ENCODE measurements at places on chromosomes 6 and 20.

DNA sequence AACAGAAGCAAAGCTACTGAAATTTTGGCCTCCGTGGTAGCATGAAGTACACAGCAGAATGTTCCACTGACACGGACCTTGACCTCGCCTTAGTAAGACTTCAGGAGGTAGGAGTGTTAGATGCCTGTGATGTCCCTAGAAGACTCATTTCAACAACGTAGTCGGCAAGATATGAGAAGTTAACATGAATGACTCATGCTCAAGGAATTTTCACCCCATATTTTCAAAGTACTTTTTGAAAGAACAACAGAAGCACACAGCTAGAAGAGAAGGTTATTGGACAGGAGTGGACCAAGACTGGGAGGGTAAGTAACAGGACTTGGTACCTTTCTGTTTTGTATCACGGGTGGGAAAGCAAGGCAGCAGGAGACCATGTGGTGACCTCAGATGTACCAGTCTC, 78.0 kb downstream of the DZANK1 start:
- no peak for DNase-seq

DNA sequence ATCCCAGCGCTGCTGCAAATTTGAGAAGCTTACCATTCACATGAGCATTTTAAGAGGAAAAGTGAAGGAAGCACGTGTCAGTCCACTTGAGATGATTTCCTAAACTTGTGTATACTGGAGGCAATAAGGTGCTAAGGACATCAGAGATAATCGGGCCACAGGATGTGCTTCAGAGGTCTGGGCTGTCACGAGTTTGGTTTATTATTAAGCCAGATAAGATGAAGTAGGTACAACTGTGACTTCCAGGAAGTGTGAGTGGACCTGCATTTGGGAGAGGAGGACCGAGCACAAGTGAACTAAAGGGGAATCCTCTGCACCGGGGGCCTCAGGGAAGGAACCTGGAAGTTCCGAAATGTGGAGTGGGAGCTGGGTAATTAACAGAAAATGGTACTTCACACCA, 1.4 kb downstream of the SAMD5 start:
- no peak for DNase-seq

DNA sequence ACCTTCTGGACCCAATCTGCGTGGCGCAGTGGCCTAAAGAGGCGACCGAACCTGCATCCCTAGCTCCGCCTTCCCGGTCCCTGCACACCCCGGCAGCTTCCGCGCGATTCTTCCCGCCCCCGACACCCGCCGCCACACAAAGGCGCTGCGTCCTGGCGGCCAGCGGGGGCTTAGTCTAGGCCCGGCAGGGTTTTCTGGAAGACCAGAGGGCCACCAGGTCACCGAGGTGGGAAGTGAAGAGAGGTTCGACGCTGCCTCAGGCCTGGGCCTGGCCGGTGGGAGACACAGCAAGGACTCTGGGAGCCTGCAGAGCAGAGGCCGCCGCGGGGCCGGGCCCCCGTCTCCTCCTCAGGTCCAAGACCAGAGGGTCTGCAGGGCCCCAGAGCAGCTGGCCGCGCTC, 154.9 kb downstream of the OR2B2 start:
- DNase-seq = peak; percentile 25

DNA sequence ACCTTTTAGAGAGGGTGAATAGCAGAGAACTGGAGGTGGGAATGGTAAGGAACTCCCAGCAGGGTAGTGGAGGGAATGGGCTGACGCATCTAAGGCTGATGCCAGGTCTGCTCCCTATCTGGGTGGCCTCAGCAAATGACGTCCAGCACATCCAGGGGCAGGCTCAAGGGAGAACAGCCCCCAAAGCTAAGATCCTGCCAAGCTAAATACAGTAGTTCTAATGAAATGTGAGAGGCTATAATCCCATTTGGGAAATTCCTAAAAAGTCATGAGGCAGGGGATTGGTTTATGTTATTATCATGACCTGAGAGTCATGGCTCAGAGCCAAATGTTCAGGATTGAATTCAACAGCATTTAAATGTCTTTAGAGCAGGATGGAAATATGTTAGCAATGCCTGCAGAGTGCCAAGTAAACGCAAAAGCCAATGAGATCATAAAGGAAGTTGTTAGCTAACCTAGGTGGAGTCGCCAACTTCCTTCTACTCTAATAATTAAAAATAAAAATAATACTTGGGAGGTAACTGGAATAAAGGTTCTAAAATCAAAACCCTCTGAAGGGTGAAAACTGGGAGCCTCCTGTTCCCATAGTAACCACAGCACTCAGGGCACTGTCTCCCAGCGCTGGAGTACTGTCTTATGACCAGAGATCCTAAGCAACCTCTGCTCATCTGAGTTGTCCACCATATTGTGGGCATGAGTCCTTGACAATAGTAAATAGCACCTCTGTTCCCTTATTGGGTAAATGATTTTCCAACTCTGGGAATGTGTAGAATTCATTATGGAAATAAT, 34.8 kb downstream of the IYD start:
- DNase-seq = peak; percentile 59

DNA sequence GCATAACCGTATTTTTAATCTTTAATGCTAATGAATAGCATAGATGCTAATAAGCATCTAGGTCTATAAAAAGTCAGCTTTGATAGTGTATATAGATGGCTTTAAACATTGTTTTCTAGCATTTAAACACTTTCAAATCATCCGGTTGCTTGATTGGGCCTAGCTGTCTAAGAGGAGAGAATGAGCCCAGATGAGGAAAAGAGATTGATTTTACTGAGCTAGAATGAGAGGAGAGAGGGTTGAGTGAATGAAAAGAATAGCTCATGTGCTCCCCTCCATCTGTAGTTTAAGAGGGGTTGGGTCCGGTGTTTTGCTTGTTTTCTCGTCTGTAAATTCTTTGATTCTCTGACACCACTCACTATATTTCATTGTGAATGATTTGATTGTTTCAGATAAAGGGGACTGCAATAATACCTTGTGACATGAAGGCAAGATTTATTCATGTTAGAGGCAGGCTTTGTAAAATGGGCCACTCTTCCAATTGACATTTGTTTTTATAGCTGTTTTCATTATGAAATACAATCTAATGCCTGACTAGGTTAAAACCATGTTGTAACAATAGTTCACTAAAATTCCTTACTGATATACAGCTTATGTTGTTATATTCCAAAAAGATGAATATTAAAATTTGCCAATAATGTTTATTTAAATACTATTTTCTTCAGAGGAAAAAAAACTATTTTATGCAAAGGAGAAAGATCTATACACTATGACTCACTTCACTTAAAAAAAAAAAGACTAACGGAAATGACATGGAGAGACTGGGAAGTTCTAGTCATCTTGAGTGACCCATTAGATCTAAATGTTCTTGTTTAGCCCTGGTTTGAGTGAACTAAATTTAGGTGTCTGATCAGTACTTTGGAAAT, 3.2 kb downstream of the PTPN1 start:
- no peak for DNase-seq

DNA sequence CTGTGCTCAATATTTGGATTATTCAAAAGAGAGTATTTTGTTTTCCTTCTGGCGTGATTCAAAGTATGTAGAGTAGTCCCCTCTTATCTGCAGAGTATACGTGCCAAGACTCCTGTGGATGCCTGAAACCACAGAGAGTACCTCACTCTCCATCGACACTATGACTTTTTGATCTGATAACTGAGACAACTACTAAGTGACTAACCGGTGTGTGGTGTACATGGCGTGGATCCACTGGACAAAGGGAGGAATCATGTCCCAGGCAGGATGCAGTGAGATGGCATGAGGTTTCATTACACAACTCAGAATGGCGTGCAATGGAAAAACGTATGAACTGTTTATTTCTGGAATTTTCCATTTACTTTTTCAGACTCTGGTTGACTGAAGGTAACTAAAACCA, 112.2 kb upstream of the PDE7B start:
- no peak for DNase-seq

DNA sequence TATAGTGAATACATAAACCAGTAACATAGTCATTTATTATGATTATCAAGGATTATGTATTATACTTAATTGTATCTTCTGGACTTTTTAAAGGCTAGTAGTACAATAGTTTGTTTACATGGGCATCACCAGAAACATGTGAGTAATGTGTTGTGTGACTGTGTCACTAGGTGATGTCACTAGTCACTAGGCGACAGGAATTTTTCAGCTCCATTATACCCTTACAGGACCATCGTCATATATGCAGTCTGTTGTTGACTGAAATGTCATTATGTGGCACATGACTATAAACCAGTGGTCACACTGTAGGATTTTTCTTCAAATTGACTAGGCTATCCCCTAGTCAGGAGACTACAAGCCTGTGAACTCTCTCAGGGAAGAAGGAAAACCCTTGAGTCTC, 86.5 kb upstream of the CENPW start:
- DNase-seq = no peak

GRCh38 chr6:150887978-150888563, 22.6 kb downstream of the MTHFD1L start:
- DNase-seq = no peak

DNA sequence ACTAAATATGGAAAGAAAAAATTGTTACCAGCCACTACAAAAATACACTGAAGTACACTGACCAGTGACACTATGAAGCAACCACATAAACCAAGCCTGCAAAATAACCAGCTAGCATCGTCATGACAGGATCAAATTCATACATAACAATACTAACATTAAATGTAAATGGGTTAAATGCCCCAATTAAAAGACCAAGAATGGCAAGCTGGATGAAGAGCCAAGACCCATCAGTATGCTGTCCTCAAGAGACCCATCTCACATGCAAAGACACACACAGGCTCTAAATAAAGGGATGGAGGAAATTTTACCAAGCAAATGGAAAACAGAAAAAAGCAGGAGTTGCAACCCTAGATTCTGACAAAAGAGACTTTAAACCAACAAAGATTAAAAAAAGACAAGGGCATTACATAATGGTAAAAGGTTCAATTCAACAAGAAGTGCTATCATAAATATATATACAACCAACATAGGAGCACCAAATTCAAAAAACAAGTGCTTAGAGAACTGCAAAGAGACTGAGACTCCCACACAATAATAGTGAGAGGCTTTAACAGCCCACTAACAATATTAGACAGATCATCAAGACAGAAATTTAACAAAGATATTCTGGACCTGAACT, 104.8 kb downstream of the HACE1 start:
- DNase-seq = no peak

DNA sequence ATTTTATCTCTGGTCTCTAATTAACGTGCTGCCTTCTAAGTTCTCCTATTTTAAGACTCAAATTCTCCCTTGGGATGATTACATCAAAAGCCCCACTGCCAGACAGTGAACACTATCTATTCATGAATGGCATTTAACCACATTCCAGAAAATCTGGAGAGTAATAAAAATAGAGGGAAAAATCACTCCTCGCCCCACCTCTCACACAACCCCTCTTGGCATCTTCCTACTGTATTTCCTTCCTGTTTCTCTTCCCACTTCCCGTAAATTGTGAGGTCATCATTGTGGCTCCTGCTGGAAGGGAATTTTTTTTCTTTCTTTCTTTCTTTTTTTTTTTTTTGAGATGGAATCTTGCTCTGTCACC, 31.5 kb downstream of the RAB44 start:
- DNase-seq = no peak

GRCh38 chr6:3431994-3432393, 24.9 kb downstream of the SLC22A23 start:
- DNase-seq = no peak

DNA sequence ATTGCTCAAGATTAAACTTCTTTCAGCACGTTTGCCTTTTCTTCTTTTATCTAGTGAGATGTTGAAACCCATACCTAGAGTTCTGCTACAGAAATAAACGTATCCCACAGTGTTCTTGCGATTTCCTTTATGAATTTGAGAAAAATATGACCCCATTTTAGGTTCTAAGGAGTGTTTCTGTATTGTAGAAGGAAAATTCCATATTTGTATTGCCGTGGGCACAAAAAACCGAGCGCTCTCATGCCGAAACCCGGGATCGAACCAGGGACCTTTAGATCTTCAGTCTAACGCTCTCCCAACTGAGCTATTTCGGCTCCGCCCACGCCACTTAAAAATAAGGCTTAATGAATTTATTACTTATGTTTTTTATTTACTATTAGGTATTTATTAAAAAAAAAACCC, 23.7 kb downstream of the ZNF311 start:
- peak; percentile 80 for DNase-seq

DNA sequence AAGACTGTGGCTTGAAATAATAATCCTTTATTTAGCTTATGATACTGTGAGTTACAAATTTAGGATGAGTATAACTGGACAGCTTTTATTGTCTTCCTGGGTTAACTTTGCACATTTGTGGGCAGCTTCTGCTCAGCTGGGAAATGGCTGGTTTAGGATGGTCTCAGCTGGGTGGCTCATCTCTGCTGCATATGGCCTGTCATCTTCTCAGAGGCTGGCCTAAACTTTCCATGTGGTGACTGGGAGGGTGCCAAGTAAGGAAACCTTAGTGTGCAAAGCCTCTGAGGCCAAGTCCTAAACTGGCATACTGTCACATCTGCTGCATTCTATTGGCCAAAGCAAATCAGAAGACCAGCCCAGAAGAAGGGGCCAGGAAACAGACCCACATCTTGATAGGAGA, 40.2 kb downstream of the BTBD3 start:
- no peak for DNase-seq

DNA sequence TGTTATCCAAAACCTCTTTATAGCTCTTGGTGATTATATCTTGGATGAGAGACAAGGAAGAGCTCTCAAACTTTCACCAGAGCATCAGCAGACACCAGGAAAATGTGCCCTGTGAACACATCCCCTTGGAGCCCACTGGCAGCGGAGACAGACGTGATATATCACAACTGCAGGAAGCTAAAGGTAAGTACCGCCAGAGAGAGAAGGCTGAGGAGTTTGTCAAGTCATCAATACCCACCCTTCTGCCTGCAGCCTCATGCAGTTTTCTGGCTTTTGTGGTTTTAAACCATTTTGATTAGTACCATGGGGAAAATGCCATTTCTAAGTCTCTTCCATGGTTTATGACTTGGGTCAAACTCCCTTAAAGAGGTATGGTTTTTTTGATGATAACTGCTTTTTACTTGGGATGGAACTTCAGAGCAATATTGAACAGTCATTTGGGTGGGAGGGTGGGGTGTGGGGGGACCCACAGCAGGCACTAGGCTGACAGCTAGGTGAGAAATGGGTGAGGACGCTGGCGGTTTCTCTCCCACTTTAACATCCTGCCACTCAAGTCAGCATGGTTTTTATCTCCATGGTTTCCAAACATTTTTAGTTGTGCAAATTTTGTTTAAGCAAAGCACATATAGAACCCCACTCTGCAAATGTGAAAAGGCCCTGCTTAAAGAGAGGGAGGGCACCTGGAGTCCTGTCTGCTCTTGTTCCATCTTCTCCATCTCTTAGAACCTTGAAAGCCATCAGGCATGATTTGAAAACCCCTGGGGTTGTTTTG, 108.4 kb downstream of the SCML4 start:
- DNase-seq = no peak

GRCh38 chr6:68968301-68968649, 333.2 kb downstream of the ADGRB3 start:
- no peak for DNase-seq

DNA sequence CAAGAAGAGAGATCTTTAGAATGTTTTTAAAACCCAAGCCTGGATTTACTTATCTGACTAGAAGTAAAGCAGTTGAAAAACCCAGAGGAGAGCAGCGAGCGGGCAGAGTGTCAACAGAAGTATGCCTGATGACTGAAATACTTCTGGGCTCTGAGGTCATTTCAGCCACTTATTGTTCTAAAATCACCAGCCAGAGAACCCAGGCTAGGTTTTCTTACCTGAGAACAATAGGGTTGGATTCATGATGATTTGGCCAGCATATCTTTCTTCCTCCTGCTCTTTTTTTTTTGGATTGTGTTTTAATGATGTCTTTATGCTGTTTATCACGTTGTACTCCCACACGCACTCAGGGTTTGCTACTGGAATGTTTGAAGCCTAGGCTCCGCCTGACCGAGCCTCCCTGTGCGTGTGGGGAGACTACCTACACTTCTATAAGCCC, 63.0 kb upstream of the KIF25 start:
- no peak for DNase-seq

- DNase-seq = no peak
Observed at GRCh38 chr6:163254341-163254835, 160.1 kb upstream of the QKI start.
